ENCODE measurements at places on chromosomes 4 and X.

- DNase-seq = no peak
Observed at GRCh38 chr4:156193106-156193505, 239.4 kb upstream of the CTSO start.

GRCh38 chrX:150848914-150849365 is 49.5 kb downstream of the CD99L2 start:
- peak; percentile 34 for DNase-seq

DNA sequence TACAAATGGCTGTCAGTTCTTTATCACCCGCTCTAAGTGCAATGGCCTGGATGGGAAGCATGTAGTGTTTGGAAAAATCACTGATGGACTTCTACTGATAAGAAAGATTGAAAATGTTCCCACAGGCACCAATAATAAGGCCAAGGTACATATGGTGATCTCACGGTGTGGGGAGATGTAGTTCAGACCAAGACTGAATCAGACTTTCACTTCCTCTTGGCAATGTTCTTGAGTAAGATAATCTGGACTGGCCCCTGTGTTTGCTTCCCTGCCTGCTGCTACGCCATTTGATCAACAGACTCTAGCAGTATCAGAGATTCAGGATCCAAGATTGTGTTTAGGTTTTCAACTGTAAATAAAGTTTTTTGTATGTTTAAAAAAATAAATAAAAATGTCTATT is 682.2 kb upstream of the AMOT start:
- no peak for DNase-seq

- no peak for DNase-seq
Observed at GRCh38 chrX:53077207-53078197, 4.7 kb upstream of the TSPYL2 start.

GRCh38 chr4:165011403-165011802 is 20.4 kb upstream of the TRIM60 start:
- DNase-seq = no peak

DNA sequence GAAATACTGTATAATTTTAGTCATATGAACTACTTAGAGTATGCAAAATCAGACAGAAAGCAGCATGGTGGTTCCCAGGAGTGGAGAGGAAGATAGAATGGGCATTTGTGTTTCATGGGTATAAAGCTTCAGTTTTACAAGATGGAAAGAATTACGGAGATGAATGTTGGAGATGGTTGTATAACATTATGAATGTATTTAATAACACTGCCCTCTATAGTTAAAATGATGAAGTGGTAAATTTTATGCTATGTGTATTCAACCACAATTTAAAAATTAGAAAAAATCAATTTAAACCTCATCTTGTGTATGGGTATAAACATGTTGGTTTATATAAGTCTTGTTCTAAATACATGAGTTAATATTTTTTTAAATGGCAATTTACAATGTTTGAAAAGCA is 521.1 kb downstream of the FSTL5 start:
- DNase-seq = no peak

- no peak for DNase-seq
Observed at GRCh38 chr4:144171697-144172096, 31.2 kb upstream of the GYPA start.

- no peak for DNase-seq
Observed at GRCh38 chr4:37981844-37982720, 21.9 kb downstream of the PTTG2 start.

DNA sequence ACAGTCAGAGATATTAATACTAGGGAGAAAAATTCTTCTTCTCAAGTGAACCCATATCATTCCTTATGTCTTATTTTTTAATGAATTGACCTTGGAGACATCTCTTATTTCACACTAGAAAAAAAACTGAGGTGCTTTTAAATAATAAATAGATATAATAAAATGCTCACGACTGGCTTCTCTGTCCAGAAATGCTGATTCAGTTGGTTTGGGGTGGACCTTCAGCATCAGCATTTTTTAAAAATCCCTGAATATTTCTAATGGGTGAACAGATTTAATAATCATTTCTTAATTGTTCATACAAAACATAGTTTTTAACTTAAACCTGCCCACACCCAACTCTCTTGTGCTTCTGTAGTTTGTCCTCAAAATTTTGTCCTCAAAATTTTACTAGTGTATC is 283.9 kb downstream of the TECRL start:
- no peak for DNase-seq

DNA sequence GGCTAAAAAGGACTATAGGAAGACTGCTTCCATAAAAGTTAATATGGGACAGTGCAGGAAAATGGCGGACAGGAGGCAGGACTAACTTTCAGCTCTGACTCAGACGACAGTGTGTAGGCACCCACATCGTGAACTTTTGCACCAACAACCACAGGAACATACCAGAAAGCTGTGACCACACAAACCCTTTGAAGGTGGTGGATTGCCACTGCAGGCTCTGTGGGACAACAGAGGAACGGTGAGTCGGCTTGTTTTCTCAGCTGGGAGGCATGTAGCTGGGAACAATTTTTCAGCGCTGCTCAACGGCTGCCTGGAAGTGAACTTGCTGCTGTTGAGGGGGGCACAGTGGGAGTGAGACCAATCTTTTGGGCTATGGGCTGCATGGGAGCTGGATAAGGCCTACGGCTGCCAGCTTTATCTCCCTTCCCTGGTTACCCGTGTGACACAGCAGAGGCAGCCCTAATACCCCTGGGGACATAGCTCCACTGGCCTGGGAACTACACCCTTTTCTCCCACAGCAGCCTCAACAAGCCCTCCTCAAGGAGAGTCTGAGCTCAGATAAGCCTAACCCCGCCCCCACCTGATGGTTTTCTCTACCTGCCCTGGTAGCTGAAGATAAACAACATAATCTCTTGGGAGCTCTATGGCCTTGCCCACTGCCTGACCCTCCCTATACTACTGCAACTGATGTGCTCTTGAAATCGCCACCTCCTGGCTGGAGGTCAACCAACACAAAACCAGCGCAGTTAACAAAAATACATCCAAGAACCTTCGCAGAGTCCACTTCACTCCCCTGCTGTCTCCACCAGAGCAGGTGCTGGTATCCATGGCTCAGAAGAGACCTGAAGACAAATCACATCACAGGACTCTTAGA is 1537.0 kb downstream of the C4orf33 start:
- no peak for DNase-seq

GRCh38 chr4:7642741-7643458 is 208.2 kb upstream of the PSAPL1 start:
- DNase-seq = no peak

DNA sequence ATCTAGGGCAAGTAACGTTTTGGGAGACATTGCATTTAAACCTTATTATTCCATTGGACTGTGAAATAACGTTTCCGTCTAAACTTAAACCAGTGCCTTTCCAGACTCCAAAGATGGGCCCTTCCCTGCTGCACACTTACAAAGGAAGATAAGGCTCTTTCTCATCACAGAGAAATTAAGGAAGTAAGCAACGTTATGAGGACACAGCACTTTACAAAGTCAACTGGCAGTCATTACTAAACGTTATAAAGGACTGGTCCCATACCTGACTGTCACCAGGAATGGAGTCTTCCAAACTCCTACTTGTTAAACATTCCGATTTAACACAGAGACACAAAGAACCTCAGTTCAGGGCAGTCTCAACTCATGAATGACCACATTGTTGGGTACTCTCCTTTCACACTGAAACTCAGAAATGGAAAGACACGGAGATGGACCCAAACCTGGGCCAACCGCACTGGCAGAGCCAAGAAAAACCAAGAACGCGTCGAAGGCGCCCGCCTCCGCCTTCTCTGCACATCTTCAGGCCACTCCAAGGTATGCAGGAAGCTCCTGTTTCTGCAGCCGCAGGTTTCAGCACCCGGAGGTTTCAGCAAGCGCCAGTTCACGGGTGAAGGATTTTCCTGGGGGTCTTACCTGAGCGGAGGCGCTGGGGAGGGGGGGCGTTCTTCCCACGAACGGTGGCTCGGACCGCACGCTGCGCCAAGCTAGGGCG is 670 bp downstream of the PAPSS1 start:
- DNase-seq = no peak

- no peak for DNase-seq
Observed at GRCh38 chr4:189341881-189342280, 598.8 kb upstream of the FRG1 start.

- DNase-seq = no peak
Observed at GRCh38 chr4:168723020-168723419, 226.2 kb downstream of the PALLD start.

DNA sequence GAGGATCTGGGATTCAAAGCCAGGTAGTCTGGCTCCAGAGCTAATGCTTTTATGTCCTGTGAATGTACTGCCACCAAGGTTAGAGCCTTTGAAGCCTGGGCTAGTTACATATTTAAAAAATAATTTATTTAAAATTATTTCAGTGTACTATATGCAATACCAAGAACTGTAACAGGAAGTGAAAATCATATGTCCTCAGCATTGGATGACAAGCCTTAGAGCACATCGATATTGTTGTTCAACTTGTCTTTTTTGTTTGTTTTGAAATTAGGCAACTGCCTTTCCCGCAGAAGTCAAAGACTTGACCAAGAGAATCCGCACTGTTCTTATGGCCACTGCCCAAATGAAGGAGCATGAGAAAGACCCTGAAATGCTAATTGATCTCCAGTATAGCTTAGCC is 73.1 kb upstream of the IL13RA1 start:
- no peak for DNase-seq

DNA sequence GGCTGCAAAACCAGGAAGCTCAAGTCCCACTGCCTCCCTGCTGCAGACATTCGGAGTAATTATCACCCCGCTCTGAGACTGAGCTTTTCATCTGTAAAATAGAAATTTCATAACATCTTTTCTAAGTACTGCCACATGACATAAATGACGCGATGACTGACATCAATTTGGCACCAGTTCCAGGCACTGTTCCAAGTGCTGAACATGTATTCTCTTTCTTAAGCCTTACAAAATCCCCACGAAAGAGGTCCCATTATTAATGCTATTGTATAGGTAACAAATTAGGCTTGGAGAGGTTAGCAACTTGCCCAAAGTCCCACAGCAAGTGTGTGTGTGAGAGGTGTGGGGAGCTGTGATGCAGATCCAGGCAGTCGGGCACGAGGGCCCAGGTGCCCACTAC is 56.4 kb downstream of the SLC2A9 start:
- DNase-seq = no peak

DNA sequence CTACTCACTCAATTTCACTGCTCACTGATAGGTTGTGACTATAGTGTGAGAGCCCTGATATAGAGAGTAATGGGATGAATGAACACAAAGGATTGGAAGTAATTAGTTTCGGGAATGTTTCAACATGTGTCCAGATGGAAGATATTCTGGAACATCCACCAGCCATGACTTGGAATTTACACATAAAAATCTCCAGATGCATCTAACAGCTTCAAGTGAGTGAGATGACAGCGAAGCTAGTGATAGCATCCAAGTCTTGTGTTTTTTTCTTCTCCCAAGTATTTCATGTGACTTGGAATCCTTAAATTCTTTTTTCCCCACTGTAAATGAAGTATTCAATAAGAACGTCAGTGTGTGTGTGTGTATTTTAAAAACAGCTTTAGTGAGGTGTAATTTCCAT is 82.1 kb downstream of the CLDN34 start:
- no peak for DNase-seq

DNA sequence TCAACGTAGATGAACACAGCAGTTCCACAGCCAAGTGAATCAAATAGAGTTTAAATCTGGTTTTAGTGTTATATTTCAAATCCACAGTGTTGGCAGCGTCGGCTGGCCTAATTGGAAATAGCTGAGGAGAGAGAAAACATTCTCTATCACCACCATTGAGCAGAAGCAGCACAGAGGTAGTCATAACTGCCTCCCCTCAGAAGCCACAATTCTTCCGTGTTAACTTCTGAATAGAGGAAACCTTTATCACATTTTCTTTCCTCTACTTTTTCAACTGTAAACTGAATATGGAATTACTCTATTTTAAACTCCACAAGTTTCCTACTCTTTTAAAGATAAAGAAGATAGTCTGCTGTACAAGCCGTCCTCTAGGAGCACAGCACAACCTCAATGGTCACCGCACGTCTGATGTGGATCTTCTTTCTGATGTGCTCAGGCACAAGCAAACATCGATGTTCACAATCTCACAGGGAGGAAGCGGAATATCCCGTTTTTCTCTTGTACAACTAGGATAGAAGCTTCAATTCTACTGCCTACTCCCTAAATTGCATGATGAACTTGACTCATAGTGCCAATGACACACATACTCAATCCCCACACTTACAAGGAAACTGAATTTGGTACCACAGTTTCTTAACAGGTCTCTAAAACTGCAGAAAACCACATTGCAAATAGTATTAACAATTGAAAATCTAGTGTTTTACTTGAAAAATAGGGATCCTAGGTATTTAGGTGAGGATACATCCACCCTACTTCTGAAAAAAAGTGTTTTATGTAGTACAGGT is 217.8 kb upstream of the ETNPPL start:
- DNase-seq = no peak

- no peak for DNase-seq
Observed at GRCh38 chr4:185536411-185536709, 1.1 kb upstream of the PDLIM3 start.

DNA sequence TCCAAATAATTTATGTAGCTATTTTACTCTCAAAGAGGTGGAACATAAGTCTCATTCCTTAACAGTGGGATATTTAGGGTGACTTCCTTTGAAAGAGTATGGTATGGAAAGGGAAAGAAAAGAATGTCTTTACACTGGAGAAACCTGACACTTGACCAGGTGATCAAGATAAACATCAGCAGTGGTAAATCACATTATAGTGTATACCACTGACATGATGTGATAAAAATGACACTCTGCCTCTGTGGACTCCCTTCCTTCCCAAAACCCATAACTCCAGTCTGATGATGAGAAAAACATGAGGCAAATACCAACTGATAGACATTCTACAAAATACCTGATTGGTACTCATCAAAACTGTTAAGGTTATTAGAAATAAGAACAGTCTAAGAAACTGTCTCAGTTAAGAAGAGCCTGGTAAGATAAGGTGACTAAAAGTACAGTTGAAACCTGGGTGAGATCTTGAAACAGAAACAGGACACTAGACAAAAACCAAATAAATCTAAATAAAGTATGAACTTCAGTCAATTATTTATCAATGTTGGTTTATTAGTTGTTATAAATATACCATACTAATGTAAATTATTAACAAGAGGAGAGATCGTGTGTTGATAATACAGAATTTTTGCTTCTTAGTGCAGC is 144.2 kb upstream of the PCDH18 start:
- DNase-seq = no peak

- DNase-seq = no peak
Observed at GRCh38 chr4:174928174-174928573, 10.0 kb downstream of the ADAM29 start.

DNA sequence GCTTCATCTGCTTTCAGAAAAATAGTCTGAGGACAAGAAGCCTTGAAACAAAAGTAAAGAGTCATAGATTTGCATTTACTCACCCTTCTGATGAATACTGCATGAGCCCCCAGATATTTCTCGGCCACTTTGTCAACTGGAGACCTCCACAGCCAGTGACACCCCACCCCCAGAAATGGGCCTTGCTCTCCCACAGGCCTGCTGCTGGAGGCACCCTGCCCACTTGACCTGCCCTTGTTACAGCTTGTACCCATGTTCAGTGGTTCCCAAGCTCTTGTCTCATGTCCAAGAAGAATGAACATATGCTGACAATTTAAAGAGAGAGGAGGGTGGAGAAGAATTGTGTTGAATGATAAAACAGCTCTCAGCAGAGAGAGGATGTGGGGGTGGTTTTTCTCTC is 225.1 kb downstream of the DCAF12L2 start:
- no peak for DNase-seq

- DNase-seq = no peak
Observed at GRCh38 chrX:71993371-71993770, 82.7 kb downstream of the NHSL2 start.

GRCh38 chrX:132001127-132001526 is 22.0 kb upstream of the STK26 start:
- DNase-seq = no peak

Data from K562 (cell line).